Activated CD8-positive, alpha-beta memory T cell treated with anti-CD3 and anti-CD28 coated beads, Interleukin-2, amount 10 ng/mL, durations not matched to agents 7 days and 5 days (primary cell): ENCODE measurements at places on chromosomes 7 and 10.

DNA sequence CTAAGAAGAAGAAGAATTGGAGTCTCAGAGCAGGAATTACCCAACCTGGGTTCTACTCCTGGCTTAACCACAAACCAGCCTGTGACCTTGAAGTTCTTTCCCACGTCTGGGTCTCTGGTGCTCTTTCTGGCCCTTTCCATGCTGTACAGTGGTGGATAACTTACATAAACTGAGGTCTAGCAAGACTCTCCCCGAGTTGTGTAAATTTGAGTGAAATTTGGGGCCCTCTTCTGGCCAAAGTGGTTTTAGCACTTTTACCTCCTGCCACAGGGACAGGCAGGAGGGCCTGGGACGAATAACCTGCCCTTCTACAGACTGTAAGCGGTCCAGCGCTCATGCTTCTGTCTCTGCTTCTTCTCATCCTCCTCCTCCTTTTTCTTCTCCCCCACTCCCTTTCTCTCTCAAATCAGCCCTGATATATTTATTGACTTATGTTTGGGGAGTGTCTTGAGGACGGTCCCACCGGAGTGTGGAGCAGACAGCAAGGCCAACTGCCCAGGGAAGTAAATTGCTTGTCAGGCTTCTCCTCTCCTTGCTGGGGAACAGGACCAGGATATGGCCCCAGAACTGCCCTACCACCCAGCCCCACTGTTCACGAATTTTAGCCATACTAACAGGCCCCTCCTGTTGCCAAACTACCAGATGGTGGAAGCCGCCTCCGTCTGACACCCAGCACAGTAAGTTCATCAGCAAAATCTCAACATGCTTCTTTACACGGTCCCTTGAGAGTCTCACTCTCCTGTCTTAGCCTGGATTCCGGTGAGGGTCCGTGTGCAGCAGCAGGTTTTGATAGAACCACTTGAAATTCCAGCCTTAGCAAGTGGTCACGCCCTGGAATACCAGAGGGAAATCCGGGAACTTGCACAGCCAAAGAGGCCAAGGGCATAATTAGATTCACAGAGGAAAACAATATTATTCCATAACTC lies 4.0 kb upstream of the SH3PXD2A start:
- H3K4me3 ChIP-seq: no peak overlapping the region
- peaks cover 4% of the 10 kb centered on the region for H3K36me3 ChIP-seq
- peak; percentile 78 for DNase-seq
- no peak overlapping the region for H3K27ac ChIP-seq
- peaks cover 28% of the 10 kb centered on the region for H3K27me3 ChIP-seq

DNA sequence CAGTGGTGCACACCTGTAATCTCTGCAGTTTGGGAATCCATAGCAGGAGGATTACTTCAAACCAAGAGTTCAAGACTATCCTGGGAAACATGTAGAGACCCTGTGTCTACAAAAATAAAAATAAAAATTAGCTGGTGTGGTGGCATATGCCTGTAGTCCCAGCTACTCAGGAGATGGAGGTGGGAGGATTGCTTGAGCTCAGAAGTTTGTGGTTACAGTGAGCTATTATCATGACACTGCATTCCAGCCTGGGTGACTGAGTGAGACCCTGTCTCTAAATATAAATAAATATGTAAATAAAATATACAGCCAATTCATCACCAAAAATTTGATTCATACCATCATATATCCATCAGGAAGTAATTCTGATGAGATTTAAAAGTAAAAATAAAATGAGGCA lies 60.9 kb downstream of the ANKRD7 start:
- peaks cover 69% of the 10 kb centered on the region for H3K27me3 ChIP-seq
- H3K27ac ChIP-seq: no peak overlapping the region
- no peak for DNase-seq
- peaks cover 30% of the 10 kb centered on the region for H3K4me1 ChIP-seq
- H3K36me3 ChIP-seq: peaks cover 23% of the 10 kb centered on the region

DNA sequence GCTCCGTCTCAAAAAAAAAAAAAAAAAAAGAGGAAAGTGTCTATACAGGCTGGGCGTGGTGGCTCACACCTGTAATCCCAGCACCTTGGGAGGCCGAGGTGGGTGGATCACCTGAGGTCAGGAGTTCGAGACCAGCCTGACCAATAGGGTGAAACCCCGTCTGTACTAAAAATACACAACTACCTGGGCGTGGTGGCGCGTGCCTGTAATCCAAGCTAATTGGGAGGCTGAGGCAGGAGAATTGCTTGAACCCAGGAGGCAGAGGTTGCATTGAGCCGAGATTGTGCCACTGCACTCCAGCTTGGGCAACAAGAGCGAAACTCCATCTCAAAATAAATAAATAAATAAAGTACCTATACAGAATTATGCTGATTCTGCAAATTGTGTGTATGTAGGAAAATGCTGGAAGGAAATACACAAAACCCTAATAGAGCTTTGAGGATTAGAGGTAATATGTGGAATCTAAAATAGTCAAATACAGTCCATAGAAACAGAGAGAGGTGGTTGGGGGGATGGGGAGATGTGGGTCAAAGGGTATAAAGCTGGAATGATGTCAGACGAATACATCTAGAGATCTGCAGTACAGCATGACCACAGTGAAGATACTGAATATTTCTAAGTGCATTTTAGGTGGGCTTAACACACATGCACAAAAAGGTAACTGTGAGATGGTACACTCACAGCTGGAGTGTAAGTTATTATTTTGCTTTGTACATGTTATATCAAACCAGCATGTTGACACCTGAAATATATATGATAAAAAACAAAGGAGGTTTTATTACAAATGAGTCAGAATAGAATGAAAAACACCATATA lies 174.5 kb upstream of the KLF14 start:
- DNase-seq: no peak
- H3K4me1 ChIP-seq: peaks cover 82% of the 10 kb centered on the region
- peak overlapping the region; percentile 99 for H3K27ac ChIP-seq
- no peaks in the 10 kb centered on the region for H3K27me3 ChIP-seq

- no peak overlapping the region for H3K27ac ChIP-seq
- no peaks in the 10 kb centered on the region for H3K27me3 ChIP-seq
- DNase-seq: no peak
- H3K4me3 ChIP-seq: no peak overlapping the region
- no peaks in the 10 kb centered on the region for H3K4me1 ChIP-seq
These were observed 110.2 kb downstream of the ST8SIA6 start for GRCh38 chr10:17344206-17344605.

- H3K27me3 ChIP-seq: no peaks in the 10 kb centered on the region
- DNase-seq: no peak
- H3K4me1 ChIP-seq: peaks cover 33% of the 10 kb centered on the region
- H3K27ac ChIP-seq: no peak overlapping the region
- H3K4me3 ChIP-seq: no peak overlapping the region
These were observed 2.1 kb upstream of the ZKSCAN1 start for GRCh38 chr7:100013328-100013676.
